Activated B cell treated with CpG ODN at 0.5 μM for 24 hours (primary cell): ENCODE measurements at places on chromosomes 5 and 9.

- no peak for DNase-seq
These were observed 719 bp downstream of the NOL8 start for GRCh38 chr9:92324431-92324830.

- no peak for DNase-seq
These were observed 129.3 kb downstream of the ENTREP1 start for GRCh38 chr9:69454321-69454720.

GRCh38 chr5:16768184-16768583 is 151.4 kb upstream of the RETREG1 start:
- DNase-seq, result no peak

GRCh38 chr5:126858441-126858840 is 81.5 kb downstream of the LMNB1 start:
- no peak for DNase-seq

GRCh38 chr9:93132946-93133680 is 938 bp downstream of the NINJ1 start:
- no peak for DNase-seq

DNA sequence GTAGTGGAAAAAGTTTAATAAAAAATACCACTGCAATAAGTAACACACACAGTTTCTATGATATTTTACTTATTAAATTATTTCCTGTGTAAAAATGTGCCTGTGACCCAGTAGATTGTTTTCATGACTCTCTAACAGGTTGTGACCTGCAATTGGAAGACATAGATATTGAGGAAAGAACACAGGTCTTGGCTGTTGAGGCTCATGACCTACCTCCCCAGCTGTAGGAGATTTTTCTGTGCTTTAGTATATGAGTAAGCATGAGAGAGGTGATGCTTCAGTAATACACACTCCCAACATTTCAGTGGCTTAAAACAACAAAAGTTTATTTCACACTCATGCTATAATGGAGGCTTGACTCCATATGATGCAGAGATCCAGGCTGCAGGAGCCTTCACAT is 47.3 kb upstream of the TNC start:
- DNase-seq, result no peak

DNA sequence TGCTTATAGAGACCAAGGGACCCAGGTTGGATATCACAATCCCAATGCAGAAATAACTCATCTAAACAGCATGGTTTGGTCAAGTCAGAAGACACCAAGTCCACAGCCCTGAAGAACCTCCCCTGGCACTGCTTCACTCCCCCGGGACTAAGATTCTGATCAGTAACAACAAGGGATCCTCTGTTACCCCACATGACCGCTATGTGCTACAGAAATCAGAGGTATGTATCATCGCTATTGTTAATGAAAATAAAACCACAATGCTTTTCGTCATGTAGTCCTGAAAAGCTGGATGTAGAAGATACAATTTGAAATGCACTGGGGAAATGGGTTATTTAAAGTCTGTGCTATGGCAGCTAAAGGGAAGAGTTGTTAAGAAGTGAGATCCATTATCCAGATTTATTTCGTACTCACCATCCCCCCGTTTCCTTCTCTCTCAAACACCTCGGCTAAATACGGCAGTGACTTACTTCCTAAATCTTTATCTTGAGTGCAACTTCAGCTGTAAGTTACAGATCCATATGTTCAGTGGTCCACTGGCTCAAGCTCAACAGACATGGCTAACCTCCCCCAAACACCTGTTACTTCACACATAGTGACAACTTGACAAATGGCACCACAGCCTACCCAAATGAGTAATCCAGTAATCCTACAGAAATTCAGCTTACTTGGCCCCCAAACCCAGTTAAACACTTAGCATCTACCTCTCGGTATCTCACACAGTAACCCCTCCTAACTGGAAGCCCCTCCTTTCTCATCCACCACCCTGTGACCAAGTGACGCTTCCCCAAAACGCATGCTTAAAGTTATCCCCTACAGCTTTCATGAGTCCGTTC is 129.2 kb downstream of the MYO10 start:
- DNase-seq, result no peak

DNA sequence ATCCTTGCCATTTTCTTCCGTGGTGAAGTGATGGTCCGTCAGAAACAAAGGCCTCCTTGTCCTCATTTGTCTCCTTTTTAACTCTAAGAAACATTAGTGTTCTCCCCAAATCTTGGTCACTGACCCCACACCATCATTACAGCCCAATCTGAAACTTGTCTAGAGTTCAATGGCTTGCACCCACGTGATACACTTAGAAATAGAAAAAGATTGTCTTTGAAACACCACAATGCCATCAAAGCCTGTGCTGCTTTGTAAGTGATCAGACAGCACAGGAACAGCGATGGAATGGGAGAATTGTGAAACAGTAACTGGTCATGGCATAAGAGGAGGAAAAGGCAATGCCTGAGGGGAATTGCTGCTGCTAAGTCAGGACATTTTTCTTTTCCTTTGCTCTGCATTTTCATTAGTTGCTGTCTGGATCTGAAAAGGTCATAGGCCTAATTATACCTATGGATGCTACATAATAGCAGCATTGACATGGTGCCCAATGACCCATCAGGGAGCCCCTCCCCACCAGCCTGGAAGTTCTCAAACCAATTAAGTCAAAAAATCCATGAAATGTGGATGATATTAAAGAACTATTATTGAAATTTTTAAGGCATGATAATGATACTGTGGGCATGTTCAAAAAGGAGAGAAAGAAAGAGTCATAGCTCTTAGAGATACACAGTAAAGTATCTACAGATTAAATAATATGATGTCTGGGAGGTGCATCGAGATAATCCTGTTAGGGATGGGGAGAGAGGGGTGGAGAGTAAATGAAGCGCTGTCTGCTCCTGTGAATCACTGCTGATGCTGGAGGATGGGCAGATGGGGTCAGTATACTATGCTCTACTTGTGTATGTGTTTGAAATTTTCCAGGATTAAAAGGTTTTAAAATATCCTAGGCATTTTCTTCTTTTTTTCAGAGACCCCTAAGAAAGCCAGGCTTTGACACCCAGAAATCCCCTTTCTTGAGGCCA is 83.6 kb downstream of the ENC1 start:
- DNase-seq, result no peak

- DNase-seq, result no peak
These were observed 12.0 kb downstream of the IRX1 start for GRCh38 chr5:3607541-3608181.

DNA sequence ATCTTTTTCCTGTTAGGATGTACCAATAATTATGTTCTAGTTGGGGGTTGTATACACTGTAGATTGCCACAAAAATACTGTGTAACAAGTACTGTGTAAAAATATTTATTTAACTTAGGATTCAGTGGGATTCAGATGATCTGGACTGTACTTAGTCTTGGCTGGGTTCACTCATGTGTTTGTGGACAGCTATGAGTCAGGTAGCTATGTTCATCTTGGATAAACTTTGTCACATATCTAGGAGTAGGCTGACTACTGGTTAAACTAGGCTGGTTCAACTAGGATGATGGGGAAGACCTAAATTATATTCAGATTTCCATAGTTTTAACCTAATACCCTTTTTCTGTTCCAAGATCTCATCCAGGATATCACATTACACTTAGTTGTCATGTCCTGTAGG is 32.1 kb upstream of the TNFSF15 start:
- no peak for DNase-seq

GRCh38 chr5:56126487-56127179 is 106.5 kb downstream of the ANKRD55 start:
- no peak for DNase-seq

DNA sequence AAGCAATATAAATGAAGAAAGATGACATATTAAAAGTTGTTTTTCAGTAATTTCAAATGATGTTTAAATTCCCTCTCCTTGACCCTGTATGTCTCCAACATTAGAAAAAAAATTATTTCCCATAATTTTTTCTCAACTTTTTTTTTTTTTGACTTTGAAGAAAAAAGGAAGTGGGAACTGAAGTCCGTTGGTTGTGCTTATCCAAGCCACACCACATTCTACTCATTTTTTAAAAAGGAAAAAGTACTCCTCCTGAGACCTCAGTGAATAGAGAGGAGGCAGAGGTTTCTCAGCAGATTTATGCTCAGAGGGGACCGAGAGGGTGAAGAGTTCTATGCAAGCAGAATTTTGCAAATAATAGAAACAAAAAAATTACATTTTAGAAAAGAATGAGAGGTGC is 123.3 kb downstream of the PCSK5 start:
- DNase-seq, result no peak

- DNase-seq, result no peak
These were observed 116.7 kb upstream of the PITX1 start for GRCh38 chr5:135150767-135151166.
